Esophagus squamous epithelium (tissue), 5 donors: ENCODE measurements at places on chromosomes 13 and 19.

DNA sequence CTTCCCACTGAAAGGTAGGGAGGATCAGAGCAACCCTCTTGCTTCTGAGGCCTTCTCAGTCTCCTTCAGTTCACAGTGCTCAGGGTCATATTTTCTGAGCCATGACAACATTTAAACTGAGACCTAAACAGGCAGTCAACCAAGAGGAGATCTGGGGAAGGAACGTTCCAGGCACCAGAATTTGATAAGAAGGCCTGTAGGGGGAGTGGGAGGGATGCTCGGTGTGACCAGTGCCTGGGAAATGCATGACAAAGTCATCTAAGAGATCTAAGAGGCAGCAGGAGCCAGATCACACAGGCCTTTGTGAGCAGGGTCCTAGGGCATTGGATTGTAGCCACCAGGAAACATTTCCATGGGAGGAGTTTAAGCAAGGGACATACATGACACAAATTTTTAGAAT is 71.6 kb downstream of the SHISA2 start:
- no peak for DNase-seq

- no peak for DNase-seq
Observed at GRCh38 chr19:16003391-16003790, 54.6 kb downstream of the OR10H4 start.

GRCh38 chr13:37615276-37615675 is 16.7 kb upstream of the POSTN start:
- no peak for DNase-seq

- no peak for DNase-seq
Observed at GRCh38 chr13:44573071-44573470, 3.1 kb downstream of the TSC22D1 start.

GRCh38 chr13:21638319-21639282 is 32.3 kb upstream of the FGF9 start:
- DNase-seq, result no peak

- DNase-seq, result no peak
Observed at GRCh38 chr13:75804054-75804453, 167.9 kb downstream of the LMO7 start.

DNA sequence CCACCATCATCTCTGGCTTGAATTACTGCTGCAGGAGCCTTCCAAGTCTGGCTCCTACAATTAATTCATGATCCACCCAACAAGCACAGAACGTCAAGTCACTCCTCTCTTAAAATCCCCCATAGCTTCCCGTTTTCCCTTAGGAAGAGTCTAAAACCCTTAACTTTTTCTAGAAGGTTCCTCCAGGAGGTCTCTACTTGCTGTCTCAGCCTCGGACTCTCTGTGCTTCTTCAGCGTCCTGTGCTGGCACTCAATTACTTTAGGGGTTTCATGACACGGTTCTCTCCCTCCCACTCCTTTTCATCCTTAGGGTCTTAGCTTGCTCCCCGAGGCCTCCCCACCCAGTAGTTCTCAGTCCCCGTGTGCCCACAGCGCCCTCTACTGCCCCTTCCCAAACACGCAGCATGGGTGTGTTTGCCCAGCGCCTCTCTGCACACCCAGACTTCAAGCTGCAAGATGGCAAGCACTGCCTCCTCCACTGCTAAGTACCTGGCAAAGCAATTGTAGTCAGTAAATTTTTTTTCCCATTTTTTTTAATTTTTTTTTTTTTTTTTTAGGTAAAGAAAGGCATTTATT is 25.8 kb upstream of the MAP3K10 start:
- no peak for DNase-seq

DNA sequence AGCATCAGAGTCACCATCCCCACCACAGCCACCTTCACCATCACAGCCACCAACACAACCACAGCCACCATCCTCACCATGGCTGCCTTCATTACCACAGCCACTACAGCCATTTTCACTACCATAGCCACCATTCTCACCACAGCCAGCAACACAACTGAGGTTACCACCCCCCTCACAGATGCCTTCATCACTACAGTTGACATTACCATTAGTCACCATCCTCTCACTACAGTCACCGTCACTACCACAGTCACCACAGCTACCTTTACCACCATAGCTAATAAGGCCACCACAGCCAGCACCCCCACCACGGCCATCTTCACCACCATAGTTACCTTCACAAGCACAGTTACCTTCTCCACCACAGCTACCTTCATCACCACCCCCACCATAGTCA is 269.6 kb downstream of the DNAJC15 start:
- DNase-seq, result no peak

DNA sequence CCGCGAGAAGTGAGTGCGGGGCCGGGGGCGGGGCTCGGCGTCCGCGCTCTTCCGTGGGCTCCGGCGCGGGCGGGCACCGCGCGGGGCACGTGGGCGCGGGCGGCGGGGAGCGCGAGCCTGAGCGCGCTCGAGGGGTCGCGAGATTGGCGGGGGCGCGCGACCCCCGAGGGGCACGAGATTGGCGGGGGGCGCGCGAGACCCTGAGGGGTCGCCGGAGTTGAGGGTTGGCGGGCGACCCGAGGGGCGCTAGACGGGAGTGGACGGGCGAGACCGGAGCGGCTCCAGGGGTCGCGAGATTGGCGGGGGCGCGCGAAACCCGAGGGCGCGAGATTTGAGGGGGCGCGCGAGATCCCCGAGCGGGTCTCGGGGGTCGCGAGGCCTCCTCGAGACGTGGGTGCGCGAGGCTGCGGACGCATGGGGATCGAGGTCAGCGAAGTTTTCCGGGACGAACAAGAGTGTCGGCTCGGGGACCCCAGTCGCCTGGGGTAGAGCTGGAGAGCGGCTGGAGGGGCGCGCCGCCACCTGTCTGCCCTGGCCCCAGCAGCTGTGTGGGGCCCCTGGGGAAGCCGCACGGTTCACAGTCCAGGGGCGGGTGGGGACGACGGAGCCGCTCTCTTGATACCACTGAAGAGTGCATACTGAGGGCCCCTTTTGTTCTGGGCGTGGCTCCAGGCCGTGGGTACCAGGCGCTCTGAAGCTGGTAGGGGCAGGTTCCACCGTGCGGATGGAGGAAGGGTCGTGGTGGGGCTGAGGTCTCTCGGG is 682 bp downstream of the SSBP4 start:
- DNase-seq, result no peak

GRCh38 chr13:58429917-58430316 is 798.4 kb downstream of the PCDH17 start:
- DNase-seq, result no peak
